ENCODE measurements at places on chromosomes 3 and 15. TPM values are rescaled to one million over a fixed set of nuclear protein-coding genes. Genes with fewer than 3 reads are reported as not detected.

- DNase-seq: no peak
These were observed 1042.0 kb downstream of the ROBO1 start for GRCh38 chr3:78725703-78726246.

The GOLGA8T gene
- total RNA-seq: not detected

GRCh38 chr15:63942486-63943365, 103.6 kb downstream of the DAPK2 start:
- DNase-seq: no peak

DNA sequence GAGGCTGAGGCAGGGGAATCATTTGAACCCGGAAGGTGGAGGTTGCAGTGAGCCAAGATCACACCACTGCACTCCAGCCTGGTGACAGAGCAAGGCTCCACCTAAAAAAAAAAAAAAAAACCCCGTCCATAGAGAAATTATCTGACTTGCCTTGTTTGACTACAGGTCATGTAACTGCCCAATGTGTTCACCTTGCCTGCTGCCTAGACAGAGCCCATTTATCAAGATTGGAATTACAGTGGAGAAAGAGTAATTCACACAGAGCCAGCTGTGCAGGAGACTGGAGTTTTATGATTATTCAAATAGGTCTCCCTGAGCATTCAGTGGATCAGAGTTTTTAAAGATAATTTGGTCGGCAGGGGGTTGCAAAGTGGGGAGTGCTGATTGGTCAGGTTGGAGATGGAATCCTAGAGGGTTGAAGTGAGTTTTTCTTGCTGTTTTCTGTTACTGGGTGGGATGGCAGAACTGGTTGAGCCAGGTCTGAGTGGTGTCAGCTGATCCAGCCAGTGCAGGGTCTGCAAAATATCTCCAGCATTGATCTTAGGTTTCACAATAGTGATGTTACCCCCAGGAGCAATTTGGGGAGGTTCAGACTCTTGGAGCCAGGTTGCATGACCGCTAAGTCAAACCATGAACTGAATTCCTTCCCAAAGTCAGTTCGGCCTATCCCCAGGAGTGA, 40.8 kb upstream of the ACP3 start:
- no peak for DNase-seq

DNA sequence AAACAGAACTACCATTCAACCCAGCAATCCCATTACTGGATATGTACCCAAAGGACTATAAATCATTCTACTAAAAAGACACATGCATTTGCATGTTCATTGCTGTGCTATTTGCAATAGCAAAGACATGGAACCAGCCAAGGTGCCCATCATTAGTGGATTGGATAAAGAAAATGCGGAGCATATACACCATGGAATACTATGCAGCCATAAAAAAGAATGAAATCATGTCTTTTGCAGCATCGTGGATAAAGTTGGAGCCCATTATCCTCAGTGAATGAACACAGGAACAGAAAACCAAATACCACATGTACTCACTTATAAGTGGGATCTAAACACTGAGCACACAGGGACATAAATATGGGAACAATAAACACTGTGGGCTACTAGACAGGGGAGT, 43.1 kb upstream of the TIMP4 start:
- DNase-seq: no peak

DNA sequence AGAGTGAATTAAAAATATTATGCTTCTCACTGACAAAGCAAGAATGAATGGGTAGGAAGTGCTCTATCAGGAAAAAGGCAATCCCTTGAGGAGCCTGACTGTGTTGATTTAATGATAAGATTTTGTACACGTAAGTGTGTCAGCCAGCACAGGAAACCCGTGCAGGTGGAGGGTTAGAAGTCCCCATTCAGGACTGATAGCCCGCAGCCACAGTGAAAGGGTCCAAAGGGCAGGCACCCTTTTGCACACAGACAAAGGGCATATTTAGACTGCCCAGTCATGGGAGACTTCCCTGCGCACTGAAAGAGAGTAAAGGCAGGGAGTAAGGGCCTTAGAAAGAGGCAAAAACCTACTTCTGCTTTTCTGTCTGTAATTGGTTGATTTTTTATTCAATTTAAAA, 26.4 kb upstream of the SKIL start:
- no peak for DNase-seq

The TTC14 gene
- total RNA-seq: 177 TPM

The TPRA1 gene
- 29.7 TPM for total RNA-seq

DNA sequence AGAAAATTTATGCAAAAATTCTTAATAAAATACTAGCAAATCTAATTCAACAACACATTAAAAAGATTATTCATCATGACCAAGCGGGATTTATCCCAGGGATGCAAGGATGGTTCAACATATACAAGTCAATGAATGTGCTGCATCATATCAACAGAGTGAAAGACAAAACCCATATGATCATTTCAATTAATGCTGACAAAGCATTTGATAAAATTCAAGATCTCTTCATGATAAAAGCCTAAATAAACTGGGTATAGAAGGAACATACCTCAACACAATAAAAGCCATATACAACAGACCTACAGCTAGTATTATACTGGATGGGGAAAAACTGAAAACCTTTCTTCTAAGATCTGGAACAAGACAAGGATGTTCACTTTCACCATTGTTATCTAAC, 89.7 kb downstream of the KBTBD8 start:
- no peak for DNase-seq

DNA sequence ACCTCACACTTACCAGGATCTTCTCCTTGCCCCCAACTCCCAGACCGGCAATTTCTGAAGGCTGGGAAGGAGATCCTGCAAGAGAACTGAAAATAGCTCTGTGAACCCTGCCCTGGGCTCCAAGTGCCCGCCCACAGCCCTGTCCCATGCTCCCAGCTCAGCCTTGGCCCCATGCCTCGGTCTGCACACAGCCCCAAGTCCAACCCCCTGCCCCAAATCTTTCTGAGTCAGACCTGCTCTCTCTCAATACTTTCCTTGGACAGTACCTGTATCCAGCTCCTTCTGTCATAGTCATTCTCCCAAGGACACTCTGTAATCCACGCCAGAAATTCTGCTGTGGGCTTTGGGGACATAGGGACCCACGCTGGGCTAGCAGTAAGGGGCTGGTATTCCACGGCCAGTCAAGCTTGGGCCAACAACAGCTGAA, 6.3 kb upstream of the SMAD3 start:
- no peak for DNase-seq

DNA sequence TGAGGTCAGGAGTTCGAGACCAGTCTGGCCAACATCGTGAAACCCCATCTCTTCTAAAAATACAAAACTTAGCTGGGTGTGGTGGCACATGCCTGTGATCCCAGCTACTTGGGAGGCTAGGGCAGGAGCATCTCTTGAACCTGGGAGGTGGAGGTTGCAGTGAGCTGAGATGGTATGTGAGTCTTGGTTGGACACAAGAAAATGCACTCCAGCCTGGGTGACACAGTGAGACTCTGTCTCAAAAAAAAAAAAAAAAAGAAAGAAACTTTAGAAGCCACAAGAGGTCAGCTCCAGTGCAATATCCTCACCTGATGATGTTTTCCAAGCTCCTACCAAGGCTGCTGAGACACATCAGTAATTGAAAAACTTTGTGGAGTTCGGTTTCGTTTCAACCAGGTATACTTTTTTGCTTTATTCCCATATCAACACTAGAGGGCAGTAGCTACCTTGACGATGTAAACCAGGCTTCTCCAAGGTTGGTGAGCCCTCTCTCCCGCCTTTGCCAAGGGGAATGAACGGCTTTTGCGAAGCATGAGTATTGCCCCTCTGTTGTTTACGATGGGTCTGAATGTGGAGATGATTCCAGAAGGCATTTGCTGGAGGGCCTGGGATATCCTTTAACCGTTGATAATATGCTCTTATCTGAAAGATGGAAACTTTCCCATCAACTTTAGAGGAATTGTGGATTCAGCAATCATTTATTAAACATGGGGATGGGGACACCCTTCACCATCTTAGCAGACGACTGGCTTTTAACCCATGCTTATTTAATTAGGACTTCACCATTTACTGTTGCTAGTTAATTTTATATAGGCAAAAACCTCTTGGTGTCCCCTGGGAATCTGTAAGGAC, 202.8 kb downstream of the SV2B start:
- DNase-seq: peak; percentile 54

DNA sequence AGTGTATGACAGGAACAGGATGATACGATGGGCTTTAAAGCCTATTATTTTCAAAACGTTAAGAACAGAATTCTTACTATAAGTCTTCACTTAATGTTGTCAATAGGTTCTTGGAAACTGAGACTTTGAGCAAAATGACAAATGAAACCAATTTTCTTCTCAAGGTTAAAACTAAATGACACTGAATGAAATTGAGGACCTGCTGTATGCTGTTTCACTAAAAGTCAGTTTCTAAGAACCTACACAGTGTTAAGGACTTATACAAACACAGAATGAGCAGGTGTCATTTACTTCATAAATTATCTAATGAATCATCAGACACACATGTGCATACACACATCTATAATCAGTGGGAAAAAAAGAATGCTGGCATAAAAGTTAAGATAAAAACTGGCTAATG, 106.9 kb downstream of the RFTN1 start:
- DNase-seq: no peak

- no peak for DNase-seq
These were observed 61.8 kb upstream of the TMCO5A start for GRCh38 chr15:37872661-37873060.

The LRTM1 gene
- not detected for total RNA-seq

DNA sequence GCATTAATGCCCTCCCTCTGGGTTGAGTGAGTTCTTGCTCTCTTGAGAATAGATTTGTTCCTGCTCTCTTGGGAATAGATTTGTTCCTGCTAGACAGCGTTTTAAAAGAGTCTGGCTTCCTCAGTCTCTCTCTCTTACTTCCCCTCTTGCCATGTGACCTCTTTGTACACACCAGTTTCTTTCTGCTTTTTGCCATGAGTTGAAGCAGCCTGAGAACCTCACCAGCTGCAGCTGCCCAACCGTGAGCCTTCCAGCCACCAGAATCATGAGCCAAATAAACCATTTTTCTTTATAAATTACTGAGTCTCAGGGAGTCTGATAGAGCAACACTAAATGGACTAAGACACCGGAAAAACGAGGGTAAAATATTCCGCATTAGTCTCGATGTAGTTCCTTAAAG, 253.6 kb downstream of the CNTN6 start:
- DNase-seq: no peak

- no peak for DNase-seq
These were observed 8.3 kb downstream of the EOGT start for GRCh38 chr3:69005071-69005790.

DNA sequence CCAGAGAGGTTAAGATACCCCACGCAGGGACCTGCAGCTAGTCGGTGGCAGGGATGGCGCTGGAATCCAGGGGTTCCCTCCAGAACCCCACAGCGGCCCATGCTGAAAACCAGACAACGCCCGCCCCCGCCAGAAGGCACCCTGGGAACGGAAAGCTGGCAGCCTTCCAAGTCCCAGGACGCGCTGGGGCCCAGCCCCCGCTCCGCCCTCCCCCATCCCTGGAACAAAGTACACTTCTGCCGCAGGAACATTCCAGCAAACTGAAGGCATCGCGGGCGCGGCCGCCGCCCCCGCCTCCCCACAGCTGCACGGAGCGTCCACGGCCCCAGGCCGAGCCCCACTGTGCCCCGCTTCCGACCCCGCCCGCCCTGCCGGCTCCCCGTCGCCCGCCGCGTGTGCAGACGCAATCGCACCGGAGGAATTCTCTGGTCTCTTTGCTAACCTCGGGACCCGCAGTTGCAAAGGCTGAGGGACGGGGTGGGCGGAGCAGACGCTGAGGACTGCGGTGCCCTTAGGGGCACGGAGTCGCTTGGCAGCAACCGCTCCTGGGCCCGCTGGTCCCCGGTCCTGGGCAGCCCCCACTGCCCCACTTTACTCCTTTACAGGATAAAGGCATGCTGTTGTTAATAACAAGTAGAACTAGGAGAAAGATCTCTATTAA, 44.8 kb upstream of the RNU6-1 start:
- peak; percentile 28 for DNase-seq

- no peak for DNase-seq
These were observed 31.4 kb upstream of the UACA start for GRCh38 chr15:70794596-70795310.
